ENCODE measurements at places on chromosomes 4 and X.

GRCh38 chr4:123443401-123444289 lies 47.0 kb downstream of the SPRY1 start:
- no peak for DNase-seq

DNA sequence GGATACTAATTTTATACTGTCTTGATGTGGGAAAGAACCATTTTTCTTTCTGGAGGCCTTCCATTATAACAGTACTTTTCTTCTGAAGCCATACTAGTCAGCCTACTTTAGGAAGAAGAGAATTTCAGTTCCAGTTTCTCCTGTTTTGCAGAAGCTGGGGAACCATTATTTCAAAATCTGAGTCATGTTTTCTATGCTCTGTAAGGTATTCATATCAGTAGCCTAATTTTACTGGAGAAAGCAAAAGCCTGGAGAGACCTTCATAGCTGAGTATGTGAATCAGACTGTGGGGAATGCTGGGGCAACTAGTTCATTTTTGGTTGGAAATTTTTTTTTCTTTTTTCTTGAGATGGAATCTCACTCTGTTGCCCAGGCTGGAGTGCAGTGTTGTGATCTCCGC lies 22.4 kb downstream of the AFF1 start:
- no peak for DNase-seq

- DNase-seq = no peak
These were observed 145.0 kb upstream of the DGKK start for GRCh38 chrX:50615570-50616158.

GRCh38 chr4:7429601-7430078 lies 5.1 kb downstream of the PSAPL1 start:
- DNase-seq = no peak

GRCh38 chr4:20445933-20446723 lies 194.4 kb downstream of the SLIT2 start:
- DNase-seq = no peak

DNA sequence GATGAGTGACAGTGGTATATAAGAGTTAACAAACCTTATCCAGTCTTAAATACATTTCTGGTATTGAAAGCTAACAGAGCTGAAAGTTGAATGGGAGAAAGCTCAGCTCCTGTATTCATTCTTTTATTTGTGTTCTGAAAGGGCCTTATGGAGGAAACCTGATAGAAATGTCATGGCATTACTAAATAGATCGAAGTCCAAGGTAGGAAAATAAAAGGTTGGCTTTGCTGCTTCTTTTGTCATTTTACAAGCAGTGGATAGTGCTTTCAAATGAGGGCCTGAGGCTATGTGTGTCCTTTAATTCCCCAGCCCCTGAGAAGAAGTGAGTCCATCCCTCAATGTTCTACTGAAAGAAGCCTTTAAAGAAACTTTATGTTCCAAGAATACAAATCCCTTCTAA lies 974.3 kb upstream of the INTU start:
- no peak for DNase-seq

DNA sequence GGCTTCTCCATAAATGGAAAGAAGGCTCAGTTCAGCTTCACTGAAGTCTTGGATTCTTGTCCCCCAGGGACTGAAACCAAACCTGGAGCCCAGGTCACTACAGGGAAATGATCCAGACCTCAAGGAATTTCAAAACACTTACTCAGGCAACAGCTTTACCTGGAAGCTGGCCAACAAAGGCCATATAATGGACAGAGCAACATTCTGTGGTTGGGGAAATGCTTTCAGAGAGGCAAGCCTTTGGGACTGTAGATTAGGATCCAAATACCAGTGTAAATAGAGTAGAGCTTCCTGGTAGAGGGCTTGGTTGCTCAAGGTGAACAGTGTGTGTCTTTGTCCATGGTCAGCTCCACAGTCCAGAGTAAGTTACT lies 57.0 kb upstream of the PROM1 start:
- no peak for DNase-seq

DNA sequence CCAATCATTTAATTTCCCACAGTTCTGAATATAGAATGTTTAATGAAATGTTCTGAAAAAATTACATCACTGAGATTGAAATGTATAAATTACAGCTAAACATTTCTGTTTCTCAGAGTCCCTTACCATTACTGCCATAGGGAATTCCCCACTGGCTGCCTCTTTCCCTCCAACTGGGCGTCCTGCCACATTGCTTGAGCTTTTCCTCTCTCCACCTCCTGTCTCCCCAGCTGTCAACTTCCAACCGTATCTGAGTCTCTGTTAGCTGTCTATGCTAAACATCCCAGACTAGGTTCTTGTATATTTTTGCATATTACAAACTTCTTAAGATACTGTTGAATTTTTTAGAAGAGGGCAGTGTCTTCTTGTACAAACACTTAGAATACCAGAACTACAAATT lies 407.3 kb upstream of the SLIT2 start:
- no peak for DNase-seq

DNA sequence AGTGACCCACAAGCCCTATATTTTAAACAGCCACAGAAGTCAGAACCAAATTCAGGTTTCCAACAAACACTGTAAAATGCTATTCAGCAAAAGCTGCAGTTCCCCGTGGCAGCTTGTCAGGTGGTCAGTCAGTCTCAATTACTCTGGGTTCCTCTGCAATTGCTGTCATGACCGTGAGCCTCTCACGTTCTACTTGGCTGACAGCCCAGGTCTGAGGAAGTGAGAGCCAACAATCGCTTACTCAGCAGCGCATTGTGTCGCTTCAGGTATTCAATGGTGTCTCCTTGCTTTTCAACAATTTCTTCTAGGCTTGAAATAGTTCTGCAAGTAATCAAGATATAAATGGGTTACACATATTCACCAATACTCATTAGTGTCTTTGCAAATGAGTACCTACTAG lies 25.8 kb downstream of the TRIM75 start:
- DNase-seq = no peak

DNA sequence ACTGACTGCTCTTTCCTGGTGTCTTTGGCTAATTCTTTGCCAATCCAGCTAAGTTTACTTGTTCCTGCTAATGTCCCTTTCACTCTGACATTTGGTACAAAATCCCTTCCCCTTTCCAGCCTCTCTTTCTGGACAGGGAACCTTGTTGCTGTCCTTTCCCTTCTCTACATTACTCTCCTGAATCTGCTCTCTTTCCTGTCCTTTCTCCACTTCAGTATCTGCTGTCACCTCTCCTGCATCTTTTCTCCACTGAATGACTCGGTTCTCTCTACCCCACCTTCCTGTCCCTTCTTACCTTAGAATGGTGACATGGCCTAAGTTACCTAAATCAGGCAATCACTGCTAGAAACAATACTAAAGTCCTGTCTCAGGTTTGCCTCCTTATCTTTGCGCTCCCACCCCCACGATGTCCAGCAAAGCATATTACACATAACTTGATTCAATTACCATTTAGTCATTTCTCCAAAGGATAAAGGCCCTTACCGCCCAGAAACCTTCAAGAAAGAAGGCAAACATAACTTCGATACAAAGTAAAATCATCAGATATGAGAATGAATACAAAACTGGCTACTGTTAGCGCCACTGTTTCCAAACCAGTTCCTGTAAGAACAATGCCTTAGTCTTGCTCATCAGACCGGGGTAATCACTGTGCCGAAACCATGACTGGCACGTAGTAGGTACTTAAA lies 890 bp downstream of the BOD1L1 start:
- no peak for DNase-seq

GRCh38 chr4:26420913-26421312 lies 69.4 kb downstream of the CCKAR start:
- no peak for DNase-seq

GRCh38 chr4:8200302-8200975 lies 1.3 kb downstream of the SH3TC1 start:
- DNase-seq = peak; percentile 21

DNA sequence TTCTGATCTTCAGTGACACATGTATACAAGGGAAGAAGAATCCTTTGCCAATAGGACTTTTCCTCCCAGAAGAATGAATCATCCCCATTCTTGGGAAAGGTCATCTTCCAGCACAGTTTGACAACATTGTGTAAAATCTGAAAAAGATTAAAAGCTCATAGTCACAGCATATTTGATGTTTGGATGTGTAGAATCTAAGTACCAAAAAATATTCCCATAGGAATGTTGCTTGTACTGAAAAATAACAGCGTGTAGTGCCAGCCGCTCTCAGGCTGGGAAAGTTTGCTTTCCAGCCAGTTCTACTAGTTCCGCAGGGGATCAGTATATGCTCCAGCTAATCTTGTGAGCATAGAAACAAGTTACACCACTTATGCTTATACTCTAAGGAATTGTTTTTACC lies 74.7 kb upstream of the IL13RA1 start:
- DNase-seq = no peak

- DNase-seq = no peak
These were observed 105.1 kb upstream of the SCOC start for GRCh38 chr4:140268186-140268841.

DNA sequence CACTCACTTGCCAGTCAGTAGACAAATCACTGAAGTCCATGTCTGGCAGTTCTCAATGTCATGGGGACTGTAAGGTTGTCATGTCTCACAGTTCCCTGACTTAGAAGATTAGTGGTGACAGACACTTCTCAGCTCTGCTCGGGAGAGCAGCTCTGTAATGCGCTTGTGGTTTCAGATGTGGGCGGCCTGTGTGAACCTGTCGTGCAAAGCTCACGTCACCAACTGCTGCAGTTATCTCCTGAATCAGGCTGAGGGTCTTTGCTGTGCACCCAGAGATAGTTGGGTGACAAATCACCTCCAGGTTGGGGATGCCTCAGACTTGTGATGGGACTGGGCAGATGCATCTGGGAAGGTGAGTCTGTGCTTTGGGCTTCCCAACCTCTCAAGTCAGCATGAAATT lies at the start of gene IL9R:
Gene IL9R (plus strand): TSS at position 261 of the 400 bp plus-strand sequence. CDS start 64 bp downstream, at position 325.
- DNase-seq = peak; percentile 22

GRCh38 chrX:119647089-119647488 lies 40.9 kb upstream of the NKRF start:
- no peak for DNase-seq

- no peak for DNase-seq
These were observed 234.1 kb upstream of the PGRMC2 start for GRCh38 chr4:128521648-128522111.

- DNase-seq = no peak
These were observed 394.2 kb downstream of the ANKRD50 start for GRCh38 chr4:124318292-124318691.

DNA sequence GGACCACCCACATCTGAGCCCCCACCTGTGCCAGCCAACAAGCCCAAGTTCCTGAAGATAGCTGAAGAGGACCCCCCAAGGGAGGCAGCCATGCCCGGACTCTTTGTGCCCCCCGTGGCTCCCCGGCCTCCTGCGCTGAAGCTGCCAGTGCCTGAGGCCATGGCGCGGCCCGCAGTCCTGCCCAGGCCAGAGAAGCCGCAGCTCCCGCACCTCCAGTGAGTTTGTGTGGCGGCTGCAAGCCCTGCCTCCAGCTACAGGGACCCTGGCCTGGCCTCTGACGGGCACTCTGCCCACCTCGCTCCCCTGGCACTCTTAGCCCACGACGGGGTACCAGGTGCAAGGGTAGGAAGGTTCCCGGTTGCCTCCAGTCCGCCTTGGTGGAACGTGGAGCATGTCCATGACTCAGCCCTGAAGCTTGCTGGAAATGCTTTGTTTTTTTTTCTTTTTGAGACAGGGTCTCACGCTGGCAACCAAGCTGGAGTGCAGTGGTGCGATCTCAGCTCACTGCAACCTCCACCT lies 13.7 kb upstream of the ADD1 start:
- DNase-seq = no peak

DNA sequence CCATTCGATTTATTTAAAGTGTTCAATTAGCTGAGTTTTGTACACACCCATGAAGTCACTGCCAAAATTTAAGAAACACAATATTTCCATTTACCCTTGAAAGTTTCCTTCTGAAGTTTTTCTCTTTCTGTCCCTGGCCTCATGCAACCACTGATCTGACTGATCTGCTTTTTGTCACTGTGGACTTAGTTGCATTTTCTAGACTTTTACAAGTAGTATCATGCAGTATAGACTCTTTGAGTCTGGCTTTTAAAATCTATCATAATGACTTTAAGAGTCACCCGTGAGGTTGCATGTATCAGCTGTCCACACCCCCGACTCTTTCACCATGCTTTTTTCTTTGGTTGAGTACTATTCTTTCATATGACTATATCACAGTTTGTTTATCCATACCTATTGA lies 29.0 kb upstream of the PDLIM3 start:
- no peak for DNase-seq

DNA sequence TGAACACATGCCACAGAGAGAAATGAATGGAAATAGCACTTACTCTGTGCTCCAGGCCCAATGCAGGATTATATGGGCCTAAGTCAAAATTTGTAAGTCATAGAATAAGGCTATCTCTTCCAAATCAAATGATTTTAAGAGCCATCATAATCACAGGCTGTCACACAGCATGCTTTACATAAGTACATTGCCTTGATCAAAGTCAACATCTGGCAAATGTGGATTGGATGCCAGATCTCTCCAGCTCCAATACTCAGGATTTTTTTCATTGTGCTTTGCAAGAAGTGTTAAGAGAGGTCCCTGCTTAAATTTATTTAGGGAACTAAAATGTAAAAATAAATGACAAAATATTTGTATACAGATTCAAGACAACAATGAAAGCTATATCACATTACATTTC lies 299.9 kb downstream of the PRDM5 start:
- no peak for DNase-seq

DNA sequence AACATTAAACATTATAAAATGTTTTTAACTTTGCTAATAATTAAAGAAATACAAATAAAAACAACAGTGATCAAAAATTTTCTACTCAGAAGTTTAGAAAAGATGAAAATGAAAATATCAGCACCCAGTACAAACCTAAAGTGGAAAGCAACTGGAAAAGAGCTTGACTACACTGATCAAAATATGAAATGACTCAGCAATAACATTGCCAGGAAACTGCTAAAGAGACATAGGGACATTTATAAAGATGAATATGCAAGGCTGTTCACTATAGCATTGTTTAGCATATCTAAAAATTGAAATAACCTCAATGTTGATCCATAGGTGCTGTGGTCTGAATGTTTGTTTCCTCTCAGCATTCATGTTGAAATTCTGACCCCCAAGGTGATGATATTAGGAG lies 88.5 kb upstream of the NOCT start:
- no peak for DNase-seq

GRCh38 chr4:10096978-10097335 lies 19.6 kb downstream of the WDR1 start:
- no peak for DNase-seq

- no peak for DNase-seq
These were observed 35.1 kb downstream of the TMLHE start for GRCh38 chrX:155577682-155578081.

GRCh38 chr4:74314329-74314728 lies 6.1 kb downstream of the EPGN start:
- DNase-seq = no peak

DNA sequence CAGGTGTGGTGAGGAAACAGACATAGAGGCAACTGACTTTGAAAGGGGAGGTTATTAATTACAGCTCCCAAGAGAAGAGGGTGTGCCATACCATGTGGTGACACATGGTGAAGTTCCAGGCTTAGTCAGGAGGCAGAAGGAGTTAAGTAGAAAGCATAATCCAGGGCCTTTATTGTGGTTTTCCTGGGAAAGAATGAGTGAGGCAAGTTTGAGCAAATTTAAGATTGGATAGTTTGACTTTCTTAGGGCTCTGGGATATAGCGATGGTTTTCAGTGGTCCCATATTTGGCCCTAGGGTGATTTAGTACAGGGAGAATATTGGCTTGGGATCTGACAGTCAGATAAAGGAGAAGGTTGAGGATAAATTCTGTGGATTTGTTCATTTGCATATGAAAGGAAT lies 495.9 kb upstream of the FSTL5 start:
- no peak for DNase-seq

GRCh38 chr4:172997217-172997609 lies 171.4 kb upstream of the GALNT7 start:
- no peak for DNase-seq

GRCh38 chr4:26197018-26197779 lies 123.6 kb upstream of the RBPJ start:
- peak; percentile 49 for DNase-seq
